ENCODE measurements at places on chromosomes 5 and 9.

DNA sequence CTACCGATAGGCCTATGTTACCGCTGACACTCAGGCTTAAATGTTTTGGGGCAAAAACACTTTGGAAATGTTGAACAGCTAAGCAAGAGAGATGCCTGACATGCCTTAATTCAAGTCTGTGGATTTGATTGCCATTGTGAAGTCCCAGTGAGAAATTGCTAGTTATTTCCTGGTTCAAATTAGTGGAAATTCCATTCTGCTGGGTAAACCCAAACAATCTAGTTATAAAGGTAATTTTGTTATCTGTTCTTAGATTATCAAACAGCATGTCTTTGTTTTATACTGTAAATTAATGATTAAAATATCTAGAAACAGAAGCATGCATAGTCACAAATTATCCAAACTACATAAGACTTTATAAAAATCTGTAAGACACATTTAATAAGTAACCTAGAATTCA lies 96.6 kb downstream of the PJA2 start:
- no peak for DNase-seq

DNA sequence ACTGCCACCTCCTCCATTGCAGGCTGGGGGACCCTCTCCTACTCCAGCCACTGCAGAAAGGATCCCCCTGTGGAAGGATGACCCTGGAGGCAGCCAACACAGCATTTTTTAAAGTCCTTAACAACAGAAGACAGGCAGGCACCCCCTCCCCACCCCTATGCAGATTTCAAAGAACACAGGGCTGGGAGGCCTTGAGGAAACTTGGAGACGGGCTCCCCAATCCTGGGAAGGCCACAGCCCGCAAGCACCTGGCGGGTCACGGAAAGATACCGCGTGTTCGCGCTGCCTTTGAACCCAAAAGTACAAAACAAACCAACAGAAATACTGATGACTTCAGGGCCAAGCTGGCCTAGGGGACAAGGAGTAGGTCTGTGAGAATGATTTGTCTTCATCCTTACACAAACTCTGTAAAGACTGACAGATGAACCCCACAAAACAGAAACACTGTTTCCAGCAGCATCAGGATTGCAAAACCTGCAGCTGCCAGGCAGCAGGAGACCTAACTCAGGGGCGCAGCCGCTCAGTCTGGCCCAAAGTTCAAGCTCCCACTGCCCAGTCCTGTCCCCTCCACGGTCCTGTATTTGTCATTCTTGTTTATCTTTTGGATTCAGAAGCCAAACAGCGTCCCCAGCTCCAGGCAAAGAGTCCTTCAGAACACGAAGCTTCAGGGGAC lies 13.8 kb downstream of the VAV2 start:
- no peak for DNase-seq

- peak; percentile 53 for DNase-seq
These were observed 665 bp downstream of the ASS1 start for GRCh38 chr9:130445268-130445983.

DNA sequence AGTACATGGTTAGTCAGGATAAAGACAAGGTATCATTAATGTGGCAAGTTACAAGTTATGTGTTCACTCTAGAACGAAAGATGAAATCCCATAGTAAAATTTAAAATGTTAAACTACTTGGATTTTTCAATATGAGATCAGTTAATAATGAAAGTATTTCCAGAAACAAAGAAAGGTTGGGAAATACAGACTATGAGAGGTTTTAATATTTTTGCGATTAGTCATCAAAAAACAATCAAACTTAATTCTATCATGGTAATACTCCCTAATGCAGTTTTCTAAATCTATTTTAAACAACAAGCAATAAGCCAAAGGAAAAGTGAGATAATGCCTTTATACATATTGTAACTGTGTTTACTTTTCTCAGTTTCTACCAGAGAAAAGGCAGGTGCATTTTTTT lies 10.6 kb downstream of the CDH12 start:
- no peak for DNase-seq

- no peak for DNase-seq
These were observed 211.7 kb downstream of the TLE1 start for GRCh38 chr9:81477669-81478068.

DNA sequence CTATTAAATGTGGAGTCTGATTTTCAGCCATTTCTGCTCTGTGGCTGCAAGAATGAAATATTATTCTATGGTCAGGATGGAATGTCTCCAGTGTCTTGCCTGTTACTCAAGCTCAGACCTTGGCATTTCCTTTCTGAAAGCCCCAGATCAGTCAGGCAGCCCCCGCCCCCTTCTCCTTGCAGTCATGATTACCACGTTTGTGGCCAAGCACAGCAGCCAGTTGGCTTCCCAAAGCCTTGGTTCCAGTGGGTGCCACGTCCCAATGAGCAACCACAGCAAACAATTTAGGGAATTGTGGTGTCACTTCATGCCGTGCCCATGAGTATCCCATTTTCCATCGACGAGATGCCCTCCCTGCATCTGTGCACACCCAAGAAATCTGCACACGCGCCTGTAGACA lies 9.7 kb upstream of the OBP2A start:
- DNase-seq, result no peak

- no peak for DNase-seq
These were observed 1.7 kb downstream of the TLE1 start for GRCh38 chr9:81687521-81688261.

GRCh38 chr5:38968665-38969064 lies 105.5 kb downstream of the RICTOR start:
- DNase-seq, result no peak

DNA sequence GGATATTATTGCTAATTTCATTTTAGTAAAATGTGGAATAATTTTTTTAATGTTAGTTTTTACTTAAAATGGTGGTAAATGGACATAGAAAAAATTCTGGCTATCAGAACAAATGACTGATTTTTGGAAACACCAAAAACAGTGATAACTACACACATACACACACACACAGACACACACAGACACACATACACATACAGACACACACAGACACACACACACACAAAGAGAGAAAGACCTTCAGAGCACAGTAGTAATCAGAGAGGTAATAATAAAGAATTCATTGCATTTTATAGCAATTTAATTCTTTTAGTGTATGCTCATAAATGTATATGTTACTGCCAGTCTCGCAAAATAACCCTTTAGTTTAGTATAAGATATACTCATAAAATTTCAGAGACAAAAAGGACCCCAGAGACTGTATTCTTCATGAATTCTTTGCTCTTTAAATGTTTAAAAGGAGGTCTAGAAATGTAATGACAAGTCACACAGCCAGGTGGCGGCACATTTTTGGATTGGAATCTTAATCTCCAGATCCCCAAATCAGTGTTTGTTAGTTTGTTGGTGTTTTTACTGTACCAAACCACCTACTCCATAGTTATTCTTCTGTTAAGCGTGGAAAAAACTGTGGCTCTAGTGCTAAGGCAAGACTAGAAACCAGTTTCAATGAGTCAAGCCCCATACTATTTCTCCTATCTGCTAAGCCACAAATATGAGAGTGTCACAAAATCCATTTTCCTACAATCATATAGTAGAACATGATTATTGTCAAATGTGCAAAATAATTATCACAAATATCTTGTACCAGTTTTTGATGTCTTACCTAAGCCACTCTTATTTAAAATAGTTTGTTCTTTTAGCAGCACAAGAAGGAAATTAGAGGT lies 109.9 kb downstream of the EDIL3 start:
- no peak for DNase-seq

GRCh38 chr5:62948301-62948700 lies 369.7 kb downstream of the LRRC70 start:
- no peak for DNase-seq

- no peak for DNase-seq
These were observed 178.8 kb upstream of the CDH10 start for GRCh38 chr5:24823625-24824024.

DNA sequence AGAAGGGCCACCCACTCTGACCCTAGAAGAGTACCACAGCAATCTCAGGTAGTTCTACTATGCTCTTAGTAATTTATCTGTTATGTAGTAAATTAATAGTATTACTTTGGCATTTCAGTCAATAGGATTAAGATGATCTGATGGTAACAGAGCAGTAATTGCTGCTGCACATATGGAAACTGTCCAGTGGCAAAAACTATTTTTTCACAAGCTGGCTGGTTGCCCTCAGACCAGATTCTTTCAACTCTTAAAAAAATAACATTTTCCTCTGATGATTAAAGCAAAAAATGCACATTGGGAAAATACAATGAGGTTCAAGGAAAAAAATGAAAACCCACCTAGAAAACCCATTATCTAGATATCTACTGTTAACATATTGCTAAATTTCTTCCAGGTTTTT lies 19.7 kb downstream of the GLRA1 start:
- DNase-seq, result no peak

- DNase-seq, result no peak
These were observed 88.9 kb downstream of the S1PR3 start for GRCh38 chr9:89080193-89080592.

DNA sequence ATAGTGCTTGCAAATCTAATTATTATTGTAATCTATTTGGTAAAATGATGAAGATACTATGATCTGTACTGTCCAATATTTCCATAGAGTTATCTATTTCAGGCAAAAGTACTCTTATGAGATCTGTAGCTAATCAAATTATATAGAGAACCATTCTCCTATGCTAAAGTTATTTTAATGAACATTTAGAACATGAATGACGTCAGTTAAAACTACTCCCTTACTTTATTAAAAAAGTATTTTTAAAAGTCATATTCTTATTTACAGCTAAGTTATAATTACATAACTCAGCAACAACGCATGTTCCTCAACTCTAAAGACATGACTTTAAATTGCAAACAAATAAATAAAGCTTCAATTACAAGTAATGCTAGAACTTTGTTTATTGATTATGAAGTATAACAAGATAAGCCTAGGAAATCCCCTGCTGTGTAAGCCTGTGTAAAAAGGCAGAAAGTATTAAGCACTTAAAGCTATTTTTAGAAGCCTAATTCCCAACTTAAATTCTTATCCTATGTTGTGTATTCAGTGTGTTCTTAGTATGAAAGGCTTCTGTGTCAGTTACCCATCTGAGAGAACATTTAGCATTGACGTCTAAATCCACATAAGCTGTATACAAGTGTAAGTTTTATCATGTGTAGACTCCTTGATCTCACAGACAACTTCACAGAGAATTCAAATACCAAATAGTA lies 285.7 kb downstream of the HCN1 start:
- peak; percentile 59 for DNase-seq

DNA sequence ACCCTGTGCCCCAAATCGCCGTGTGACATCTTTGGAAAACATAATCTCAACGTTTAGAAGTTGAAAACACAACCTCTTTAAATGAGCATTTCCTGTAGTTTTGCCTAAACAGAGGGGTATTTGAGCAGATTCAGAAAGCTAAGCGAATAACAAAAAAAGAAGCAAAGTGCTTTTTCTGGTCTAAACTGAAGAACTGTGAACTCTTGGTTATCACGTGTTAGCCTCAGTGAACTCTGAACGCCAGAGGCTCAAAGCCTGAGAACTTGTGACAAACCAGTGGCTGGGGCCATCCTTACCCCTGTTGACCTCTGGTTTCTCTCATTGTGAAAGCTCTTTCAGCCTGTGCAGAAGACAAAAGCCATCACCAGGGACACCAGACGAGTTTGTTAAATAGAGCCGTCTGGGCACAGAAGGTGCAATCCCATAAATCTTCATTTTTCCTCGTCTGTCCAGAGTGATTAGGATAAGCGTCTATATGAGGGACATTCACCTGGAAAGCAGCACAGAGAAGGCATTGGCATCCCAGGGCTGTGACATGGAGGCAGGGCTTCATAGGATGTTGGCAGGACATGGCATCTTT lies 61.4 kb upstream of the ICE1 start:
- DNase-seq, result no peak
